ENCODE measurements at places on chromosomes 16 and 17. TPM values are rescaled to one million over a fixed set of nuclear protein-coding genes. Genes with fewer than 3 reads are reported as not detected.

GRCh38 chr17:40922239-40922638 is 15.2 kb downstream of the KRT23 start:
- DNase-seq = peak; percentile 83

GRCh38 chr16:30458561-30459394 is 13.1 kb upstream of the SEPHS2 start:
- no peak for DNase-seq

DNA sequence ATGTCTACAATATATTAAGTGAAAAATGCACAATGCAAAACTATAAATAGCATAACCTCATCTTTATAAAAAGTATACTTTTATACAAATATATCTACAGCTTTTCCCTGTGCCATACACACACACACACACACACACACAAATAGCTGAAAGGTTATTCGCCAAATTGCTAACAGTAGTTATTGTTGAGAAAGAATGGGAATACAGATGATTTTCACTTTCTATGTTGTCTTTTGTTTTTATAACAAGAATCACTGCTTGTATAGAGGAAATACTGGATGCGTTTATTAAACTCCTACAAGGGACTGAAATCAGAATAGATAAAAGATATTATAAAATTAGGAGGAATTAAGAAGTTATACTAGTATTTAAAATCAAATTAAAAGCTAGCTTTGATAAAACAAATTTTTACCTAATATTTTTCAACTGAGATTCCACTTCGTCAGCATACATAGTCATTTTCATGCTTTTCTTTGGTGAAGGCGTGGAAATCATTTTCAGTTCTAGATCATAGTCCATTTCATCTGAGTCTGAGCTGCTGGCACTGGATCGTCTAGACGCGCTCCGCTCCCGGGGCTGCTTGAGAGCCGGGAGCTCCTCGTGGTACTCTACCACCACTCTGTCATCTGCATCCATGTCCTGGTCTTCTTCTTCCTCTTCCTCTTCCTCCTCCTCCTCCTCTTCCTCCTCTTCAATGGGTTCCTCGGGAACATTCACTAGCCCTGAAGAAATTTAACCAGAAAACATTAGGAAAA is 17.0 kb upstream of the ITGAE start:
- DNase-seq = no peak

DNA sequence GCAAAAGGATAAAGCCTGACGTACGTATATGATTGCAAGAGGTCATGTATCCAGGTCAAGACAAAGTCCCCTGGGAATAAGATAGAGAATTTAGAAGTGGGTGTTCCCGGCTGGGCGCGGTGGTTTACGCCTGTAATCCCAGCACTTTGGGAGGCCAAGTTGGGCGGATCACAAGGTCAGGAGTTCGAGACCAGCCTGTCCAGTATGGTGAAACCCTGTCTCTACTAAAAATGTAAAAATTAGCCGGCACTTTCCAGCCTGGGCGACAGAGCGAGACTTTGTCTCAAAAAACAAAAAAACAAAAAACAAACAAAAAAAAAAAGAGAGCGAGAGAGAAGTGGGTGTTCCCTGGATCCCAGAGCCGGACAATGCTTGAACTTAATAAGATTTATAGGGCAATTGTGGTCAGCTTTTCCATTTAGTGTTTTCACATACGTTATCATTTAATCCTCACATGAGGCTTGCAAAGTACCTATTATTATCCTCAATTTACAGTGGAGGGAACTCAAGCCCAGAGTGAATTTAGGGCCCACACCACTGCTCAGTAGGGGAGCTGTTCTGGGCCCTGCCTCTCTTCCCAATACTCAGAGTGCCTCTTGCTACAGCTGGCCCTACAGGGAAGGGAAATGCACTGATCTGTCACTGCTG is 481 bp upstream of the GLTPD2 start:
- peak; percentile 58 for DNase-seq

DNA sequence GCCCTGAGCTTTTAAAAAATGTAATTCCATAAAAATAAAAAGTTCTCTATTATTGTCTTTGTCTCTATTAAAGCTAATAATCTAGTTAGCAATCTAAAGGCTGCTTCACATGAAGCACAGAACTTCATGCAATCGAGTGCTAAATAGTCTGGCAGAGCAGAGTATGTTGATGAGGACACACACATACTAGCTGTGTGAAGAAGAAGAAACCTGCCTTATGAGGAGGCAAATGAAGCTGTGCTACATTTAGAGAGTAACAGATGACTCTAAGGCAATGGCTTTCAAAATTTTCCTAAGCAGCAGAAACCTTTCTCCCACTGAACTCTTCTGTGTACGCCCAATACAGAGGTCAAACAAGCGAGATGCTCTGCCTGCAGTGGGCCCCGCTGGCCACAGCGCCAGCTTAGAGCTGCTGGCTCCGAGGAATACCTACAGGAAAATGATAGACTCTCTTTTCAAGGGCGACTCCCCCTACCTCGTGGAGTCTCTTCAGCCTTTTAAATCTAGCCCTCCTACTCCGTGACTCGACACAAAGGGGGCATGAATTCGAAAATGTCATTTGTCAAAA is 39.2 kb downstream of the GNA13 start:
- no peak for DNase-seq

GRCh38 chr17:44556166-44556831 is 985 bp upstream of the FZD2 start:
- DNase-seq = peak; percentile 70

Gene SCO1
- 69.7 TPM for total RNA-seq

GRCh38 chr17:77948690-77949114 is 9.8 kb upstream of the TNRC6C start:
- DNase-seq = peak; percentile 57
